ENCODE measurements at places on chromosomes 12 and 14.
A peak's percentile ranks its signal among the peaks of the same experiment; 100 is the strongest.

DNA sequence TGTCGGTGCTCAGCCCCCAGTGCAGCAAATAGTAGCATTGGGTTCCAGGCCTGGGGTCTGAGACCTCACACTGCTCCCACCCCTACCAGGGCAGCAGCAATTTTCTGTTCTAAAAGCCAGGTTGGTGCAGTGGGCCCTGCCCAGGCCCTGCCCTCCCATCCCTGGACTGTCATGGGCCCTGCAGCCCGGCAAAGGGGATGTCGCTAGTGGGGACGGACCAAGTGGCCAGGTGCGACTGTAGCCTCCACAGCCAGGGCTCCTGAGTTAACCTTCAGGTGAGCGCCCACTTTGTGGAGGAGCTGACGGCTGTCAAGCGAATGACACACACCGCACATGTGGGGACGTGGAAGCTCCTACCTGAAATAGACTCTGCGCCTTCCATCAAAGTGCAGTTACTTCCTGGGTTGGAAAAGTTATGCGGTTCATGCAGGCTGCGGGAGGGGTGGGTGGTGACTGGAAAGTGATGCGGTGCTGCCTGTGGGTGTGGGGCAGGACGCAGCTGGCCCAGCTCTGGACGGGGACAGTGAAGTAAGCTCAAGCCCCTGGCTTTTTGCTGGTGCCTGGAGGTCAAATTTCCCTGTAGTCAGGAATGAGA, 1.5 kb downstream of the INF2 start:
- no peak for DNase-seq

GRCh38 chr14:26594756-26595545, 2.9 kb downstream of the NOVA1 start:
- DNase-seq, result no peak

GRCh38 chr12:2111826-2112225, 59.0 kb downstream of the CACNA1C start:
- no peak for DNase-seq

GRCh38 chr12:6764011-6764828, 1.9 kb upstream of the PTMS start:
- DNase-seq, result peak; percentile 100

GRCh38 chr12:109720152-109720856, 6.7 kb downstream of the FAM222A start:
- no peak for DNase-seq

DNA sequence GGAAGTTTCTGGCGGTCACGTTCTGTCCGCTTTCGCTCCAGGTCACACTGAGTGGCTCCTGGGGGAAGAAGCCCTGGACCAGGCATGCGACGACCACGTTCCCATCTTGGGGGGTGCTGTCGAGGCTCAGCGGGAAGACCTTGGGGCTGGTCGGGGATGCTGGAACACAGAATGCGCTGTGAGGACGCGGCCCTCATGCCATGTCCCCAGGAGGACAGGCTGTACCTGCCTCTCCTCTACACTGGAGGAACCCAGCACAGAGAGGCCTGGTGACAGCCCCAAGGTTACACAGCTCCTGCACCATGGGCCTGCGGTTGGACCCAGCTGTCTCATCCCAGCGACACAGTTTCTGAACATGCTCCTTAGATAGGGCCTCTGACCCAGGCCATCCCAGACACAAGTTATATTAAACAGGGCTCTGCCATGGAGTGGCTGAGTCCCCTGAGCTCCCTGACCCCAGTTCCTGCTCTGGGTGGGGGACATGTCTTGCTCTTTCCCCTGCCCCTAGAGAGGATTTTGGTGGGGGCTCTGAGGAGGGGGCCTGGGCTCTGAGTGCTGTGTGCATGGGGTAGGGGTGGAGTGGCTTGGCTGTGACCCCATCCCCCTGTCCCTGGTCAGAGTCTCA, 62.0 kb downstream of the TMEM121 start:
- no peak for DNase-seq

DNA sequence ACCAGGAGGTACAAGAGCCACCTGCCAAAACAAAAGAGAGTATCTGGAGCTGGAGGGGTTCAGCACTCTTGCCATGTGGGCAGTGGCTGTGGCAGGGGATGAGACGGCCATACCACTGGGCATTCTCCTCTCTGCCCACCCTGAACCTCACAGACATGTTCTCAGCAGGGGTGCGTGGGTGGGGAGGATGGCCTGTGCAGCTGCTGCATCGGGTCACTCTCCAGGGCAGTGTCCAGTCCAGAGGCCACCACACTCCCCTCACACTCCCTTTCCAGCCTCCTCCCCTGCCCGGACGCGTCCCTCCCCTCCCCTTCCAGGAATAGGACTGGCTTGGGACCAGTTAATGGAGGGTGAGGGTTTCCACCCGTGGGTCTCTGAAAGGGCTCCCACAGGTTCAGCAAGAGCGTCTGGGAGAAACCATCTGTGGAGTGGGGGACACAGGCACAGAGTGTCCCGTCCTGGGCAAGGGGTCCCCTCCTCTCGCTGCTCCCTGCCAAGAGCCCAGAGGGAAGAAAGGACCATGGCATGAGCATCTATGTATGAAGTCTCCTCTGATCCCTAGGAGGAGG, 501 bp downstream of the C1R start:
- no peak for DNase-seq

- no peak for DNase-seq
Measured at GRCh38 chr12:71731439-71732356, 23.0 kb upstream of the RAB21 start.

GRCh38 chr12:6065863-6066199, 58.6 kb downstream of the VWF start:
- no peak for DNase-seq

DNA sequence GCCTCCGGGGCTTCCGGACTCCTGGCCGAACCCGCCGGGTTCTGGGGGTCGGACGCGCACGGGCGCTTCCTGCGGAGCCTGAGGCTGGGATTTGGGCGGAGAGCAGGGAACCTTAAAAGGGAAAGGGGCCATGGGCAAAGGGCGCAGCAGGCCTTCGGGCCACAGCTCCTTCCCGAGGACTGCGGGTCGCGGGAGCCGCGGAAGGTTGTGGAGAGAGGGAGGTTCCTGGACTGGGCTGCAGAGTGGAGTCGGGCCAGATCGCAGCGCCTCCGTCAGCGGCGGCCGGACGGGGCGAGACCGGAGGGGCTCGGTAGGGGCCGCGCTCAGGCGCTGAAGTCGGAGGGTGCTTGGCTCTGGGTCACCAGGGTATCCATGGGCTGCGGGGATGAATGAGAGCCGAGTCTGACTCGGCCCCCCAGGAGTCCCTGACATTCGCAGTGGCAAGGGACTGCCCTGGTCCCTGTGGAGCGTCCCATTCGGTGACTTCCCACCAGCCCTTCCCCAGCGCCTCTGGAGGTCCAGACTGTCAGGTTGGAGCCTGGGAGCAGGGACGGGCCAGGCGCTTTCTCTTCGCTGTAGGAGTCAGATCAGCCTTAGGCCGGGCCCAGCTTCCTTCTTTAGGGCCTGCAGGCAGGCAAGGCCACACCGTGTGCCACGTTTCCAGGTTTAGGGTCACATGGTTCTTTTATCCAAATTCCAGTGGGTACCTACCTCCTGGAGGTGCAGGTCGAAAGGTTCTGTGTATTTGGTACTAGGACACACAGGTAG, 938 bp upstream of the SLC25A29 start:
- no peak for DNase-seq

GRCh38 chr12:110906516-110906915, 13.9 kb downstream of the MYL2 start:
- DNase-seq, result no peak

DNA sequence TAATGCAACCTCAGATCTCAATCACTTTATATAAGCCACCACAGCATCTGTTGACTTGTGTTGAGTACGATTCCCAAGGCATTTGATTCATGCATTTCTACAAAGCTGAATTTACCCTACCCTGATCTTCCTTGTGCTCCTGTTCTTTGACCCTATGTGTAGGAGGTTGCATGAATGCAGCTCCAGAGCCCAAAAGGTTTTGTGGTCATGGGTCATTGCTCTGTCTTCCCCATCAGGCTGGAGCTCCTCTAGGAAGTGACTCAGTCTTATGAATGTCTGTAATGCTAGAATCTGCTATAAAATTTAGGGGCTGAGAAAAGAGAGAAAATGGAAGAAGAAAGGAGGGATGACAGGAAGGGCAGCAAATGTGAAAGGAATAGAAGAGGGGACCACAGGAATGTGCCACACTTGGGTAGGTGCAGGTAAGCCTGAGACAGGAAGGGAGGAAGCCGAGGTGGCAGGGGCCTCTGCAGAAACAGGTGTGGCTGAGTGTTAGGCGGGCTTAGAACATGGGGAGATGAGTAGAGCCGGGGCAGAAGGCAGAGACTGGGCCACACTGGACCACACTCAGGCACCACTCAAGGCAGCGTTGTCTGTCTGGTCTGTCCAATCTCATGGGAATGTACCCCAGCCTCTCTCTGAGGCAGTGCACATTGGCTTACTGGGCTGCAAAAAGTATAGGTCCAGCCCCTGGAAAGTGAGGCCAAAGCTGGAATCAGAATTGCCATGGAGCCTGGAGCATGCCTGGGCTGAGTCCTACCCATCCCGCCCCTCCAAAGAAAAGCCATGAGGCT, 334.1 kb downstream of the BCL11B start:
- DNase-seq, result peak; percentile 36

DNA sequence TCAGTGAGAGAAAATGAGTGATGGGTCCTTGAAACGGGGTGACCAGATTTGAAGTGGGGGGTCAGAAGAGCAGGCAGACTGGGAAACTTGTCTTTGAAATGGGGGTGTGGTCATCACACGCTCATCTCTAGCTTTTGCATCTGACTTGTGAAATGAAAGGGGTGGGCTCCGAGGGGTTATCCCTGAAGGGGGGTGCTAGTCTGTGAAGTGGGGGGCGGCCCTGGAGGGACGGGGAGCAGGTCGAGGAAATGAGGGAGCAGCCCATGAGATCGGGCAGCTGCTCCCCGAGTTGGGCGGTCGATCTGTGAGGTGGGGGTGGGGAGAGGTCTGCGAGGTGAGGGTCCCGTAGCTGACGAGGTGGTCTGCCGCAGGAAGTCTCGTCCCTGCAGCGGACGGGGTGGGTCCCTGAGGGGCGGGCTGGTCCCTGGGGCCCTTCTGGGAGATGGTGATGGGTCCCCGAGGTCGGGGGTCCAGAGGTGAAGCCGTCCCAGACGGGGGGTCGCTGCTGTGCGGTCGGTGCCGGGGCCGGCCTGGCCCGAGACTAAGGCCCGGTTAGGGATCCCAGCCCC, 542 bp downstream of the PXN start:
- no peak for DNase-seq

DNA sequence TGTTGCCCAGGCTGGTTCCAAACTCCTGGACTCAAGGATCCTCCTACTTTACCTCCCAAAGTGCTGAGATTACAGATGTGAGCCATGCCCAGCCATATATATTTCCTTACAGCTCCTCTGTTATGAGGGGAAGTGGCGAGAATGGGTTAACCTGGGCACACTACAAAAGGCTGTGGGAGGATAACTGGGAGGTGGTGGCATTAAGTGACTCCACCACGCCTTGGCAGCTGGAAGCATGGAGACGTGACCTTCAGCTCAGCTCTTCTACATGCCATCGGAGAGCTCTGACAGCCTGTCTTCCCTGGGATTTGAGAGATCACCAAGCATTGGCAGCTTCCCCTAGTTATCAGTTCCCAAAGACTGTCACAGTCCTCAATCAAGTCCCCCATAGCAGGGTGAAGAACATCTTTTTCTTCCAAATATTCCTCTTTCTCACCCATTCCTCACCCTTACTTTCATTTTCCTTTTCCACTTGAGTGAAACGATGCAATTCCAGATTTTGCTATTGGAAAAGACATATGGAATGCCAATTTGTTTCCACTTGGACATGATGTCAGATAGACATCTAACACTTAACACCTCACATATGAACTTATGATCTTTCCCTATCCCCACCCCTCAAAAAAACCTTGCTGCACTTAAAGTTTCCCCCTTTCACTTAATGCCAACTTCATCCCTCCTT, 48.5 kb downstream of the PHLDA1 start:
- peak; percentile 85 for DNase-seq

- DNase-seq, result peak; percentile 84
Measured at GRCh38 chr12:64608901-64609535, 1.3 kb upstream of the RASSF3 start.

GRCh38 chr14:89276424-89276975, 140.5 kb downstream of the FOXN3 start:
- DNase-seq, result peak; percentile 14

DNA sequence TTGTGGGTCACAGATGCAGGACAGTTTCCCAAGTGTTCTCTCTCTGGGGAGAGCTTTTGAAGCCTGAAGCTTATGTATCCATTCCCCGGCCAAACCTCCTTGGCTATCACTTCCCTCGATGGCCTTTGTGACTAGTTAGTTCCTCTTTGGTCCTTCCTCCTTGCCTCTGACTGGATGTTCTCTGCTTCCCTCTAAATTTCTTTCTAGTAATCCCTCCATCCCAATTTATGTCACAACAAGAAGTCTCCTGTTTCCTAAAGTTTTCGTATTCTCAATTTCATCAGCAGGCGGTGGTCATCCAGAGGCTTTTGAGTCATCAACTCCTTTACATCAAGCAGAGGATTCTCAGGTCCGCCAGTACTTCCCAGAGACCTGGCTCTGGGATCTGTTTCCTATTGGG, 27.5 kb downstream of the A2ML1 start:
- no peak for DNase-seq

- no peak for DNase-seq
Measured at GRCh38 chr12:117522559-117522958, 161.1 kb upstream of the NOS1 start.

DNA sequence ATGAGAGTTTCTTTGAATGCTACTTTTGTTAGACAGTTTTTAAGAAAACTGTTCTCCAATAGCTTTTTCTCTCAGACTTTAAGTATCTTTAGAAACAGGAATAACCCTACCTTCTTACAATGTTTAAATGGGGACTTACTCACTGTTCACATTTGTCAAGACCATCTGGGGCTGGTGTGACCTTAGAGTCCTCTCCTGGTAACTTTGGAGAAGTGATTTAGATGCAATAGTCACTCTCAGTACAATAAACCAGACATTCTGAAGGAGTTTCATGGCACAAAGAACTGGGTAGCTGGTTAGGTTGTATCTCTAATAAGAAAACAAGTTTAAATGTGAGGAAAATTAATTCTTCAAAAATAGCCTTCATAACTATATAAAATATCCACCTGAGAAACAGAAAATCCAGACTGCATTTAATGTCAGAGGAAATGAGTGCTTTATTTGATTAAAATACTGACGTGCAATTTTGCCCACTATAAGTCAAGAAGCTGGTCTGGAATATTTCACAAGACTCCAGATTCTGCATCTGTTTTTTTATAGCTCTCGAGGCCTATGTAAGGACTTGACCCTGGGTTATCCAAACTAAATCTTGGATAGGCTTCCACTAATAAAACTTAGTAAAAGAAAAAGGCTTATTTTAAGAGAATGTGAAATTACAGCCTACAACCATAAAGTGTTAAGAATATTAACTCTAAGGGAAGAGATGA, 108.7 kb downstream of the PTGER2 start:
- DNase-seq, result no peak

GRCh38 chr14:100317389-100317788, 5.8 kb upstream of the SLC25A47 start:
- no peak for DNase-seq

- no peak for DNase-seq
Measured at GRCh38 chr12:111034886-111035577, 114.7 kb upstream of the MYL2 start.

- DNase-seq, result no peak
Measured at GRCh38 chr14:80100681-80101080, 110.6 kb downstream of the DIO2 start.
